Adrenal gland (tissue), 19 donors: ENCODE measurements at places on chromosomes 5 and 9. TPM values are rescaled to one million over a fixed set of nuclear protein-coding genes. Genes with fewer than 3 reads are reported as not detected.

- no peak for DNase-seq
- H3K36me3 ChIP-seq = no peaks in the 10 kb centered on the region
- no peaks in the 10 kb centered on the region for H3K4me1 ChIP-seq
Observed at GRCh38 chr5:59178071-59178470, 595.2 kb downstream of the RAB3C start.

DNA sequence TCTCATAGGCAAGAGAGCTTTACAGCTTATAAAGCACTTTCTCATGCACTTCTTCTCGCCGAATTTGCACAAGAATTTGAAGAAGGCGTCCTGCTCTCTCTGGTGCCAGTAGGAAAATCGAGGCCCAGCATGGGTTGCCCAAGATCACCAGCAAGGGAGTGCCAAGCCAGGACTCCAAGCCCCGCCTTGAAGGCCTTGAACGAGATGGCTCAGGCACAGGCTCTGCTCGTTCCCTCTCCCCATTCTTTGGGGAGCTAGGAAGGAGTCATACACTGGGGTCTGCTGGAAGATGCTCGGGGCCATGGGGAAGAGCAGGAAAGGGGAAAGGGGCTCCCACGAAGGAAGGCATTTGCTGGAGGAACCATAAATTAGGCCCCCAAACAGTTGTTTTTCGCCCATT, 46.7 kb downstream of the PAX5 start:
- no peaks in the 10 kb centered on the region for H3K4me1 ChIP-seq
- no peaks in the 10 kb centered on the region for H3K36me3 ChIP-seq
- peak; percentile 23 for DNase-seq
- peaks cover 47% of the 10 kb centered on the region for H3K27me3 ChIP-seq

GRCh38 chr9:82331079-82331478, 342.5 kb downstream of the SPATA31D1 start:
- H3K4me3 ChIP-seq = no peak overlapping the region
- DNase-seq = no peak
- H3K27me3 ChIP-seq = no peaks in the 10 kb centered on the region
- H3K27ac ChIP-seq = no peak overlapping the region
- H3K4me1 ChIP-seq = no peaks in the 10 kb centered on the region
- H3K36me3 ChIP-seq = no peaks in the 10 kb centered on the region

GRCh38 chr5:67451640-67452279, 255.2 kb upstream of the CD180 start:
- no peaks in the 10 kb centered on the region for H3K4me1 ChIP-seq
- no peak overlapping the region for H3K27ac ChIP-seq
- H3K4me3 ChIP-seq = no peak overlapping the region
- H3K27me3 ChIP-seq = no peaks in the 10 kb centered on the region

DNA sequence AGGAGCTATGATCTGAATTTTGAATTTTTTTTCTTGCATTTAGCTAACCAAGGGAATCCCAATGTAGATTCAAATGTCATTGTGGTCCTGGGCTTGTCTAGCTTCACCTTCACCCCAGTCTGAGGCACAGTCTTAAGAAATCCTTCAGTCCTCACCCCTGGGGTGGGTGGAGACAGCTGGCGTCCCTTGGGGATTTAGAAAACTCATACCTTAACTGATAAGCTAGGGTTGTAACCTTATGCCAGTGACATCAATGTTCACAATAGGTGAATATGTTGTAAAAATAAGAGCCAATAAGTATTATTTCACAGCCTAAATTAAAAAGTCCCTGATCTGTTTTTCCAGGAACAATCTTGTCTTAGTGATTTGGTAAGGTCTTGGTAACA, 4.6 kb downstream of the ISOC1 start:
- DNase-seq = no peak
- H3K36me3 ChIP-seq = no peaks in the 10 kb centered on the region
- H3K27ac ChIP-seq = no peak overlapping the region
- no peak overlapping the region for H3K4me3 ChIP-seq
- peaks cover 4% of the 10 kb centered on the region for H3K4me1 ChIP-seq

DNA sequence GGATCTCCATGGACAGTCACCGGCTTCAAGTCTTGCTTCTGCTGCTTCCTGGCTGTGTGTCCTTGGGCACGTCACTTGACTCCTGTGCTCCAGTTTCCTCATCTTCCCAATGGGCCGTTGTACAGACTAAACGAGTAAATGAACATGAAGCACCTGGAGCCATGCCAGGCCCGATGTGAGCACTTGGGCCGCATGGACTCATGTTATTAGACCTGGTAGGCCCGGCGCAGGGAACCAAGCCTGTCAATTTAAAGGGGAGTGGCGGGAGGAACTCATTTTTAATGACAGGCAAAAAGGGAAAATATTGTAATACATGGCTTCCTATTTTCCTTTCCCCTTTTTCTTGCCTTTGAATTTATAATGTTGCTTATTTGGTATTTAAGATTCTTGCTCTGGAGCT, 47.5 kb downstream of the TENT4A start:
- H3K27ac ChIP-seq = no peak overlapping the region
- H3K36me3 ChIP-seq = peaks cover 8% of the 10 kb centered on the region
- H3K4me1 ChIP-seq = no peaks in the 10 kb centered on the region

GRCh38 chr5:180352116-180353047, 754 bp downstream of the GFPT2 start:
- H3K4me1 ChIP-seq = peaks cover 5% of the 10 kb centered on the region
- H3K36me3 ChIP-seq = no peaks in the 10 kb centered on the region
- no peaks in the 10 kb centered on the region for H3K27me3 ChIP-seq
- H3K4me3 ChIP-seq = peak overlapping the region; percentile 32

DNA sequence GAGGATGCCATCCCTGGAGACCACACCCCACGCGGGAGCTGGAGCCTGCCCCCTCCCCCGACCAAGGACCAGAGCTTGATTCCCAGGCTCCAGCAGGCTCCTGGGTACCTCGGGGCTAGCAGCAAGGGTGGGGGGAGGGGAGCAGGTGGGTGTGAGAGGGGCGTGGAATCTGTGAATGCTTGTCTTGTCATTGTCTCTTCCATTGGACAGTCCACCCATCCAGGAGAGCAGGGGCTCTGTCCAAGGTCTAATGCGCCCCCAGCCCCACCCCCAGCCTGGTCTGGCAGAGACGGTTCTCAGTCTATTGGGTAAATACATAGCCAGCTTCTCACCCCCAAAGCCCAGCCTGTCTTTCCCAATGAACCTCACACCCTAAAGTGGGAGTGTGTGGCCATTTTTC, 22.8 kb downstream of the URM1 start:
- H3K27ac ChIP-seq = no peak overlapping the region
- no peak for DNase-seq
- H3K36me3 ChIP-seq = peaks cover 12% of the 10 kb centered on the region
- no peaks in the 10 kb centered on the region for H3K4me1 ChIP-seq
- no peaks in the 10 kb centered on the region for H3K27me3 ChIP-seq
- H3K4me3 ChIP-seq = no peak overlapping the region

DNA sequence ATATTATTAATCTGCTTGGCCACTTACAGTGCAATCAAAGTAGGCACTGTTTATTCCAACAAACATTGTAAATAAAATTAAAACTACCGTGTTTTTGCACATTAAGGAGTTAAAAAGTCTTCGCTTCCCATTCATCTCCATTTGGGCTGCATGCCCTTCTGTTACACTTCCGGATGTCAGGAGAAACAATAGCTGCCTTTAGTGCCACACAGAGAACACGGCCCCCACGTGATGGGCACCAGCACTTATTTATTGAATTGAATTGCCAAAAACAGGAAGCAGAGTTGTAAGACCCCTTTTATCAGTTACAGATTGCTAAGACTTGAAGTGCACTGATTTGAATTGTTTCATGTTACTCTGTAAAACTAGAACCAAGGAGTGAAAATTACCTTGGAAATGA, 80.4 kb downstream of the LHFPL2 start:
- H3K4me1 ChIP-seq = peaks cover 61% of the 10 kb centered on the region
- no peaks in the 10 kb centered on the region for H3K36me3 ChIP-seq
- H3K27ac ChIP-seq = peak overlapping the region; percentile 9
- H3K4me3 ChIP-seq = no peak overlapping the region

GRCh38 chr9:4182831-4183230, 117.0 kb downstream of the GLIS3 start:
- H3K4me1 ChIP-seq = no peaks in the 10 kb centered on the region
- no peaks in the 10 kb centered on the region for H3K36me3 ChIP-seq
- H3K4me3 ChIP-seq = no peak overlapping the region
- no peaks in the 10 kb centered on the region for H3K27me3 ChIP-seq

GRCh38 chr5:80248378-80248777, 7.5 kb downstream of the SERINC5 start:
- H3K4me3 ChIP-seq = no peak overlapping the region
- peaks cover 18% of the 10 kb centered on the region for H3K4me1 ChIP-seq
- DNase-seq = no peak
- H3K27me3 ChIP-seq = no peaks in the 10 kb centered on the region
- no peaks in the 10 kb centered on the region for H3K36me3 ChIP-seq

- DNase-seq = peak; percentile 59
- no peak overlapping the region for H3K4me3 ChIP-seq
- H3K36me3 ChIP-seq = no peaks in the 10 kb centered on the region
- peaks cover 46% of the 10 kb centered on the region for H3K4me1 ChIP-seq
- H3K27ac ChIP-seq = no peak overlapping the region
Observed at GRCh38 chr9:4987961-4988421, 2.9 kb downstream of the JAK2 start.

- no peaks in the 10 kb centered on the region for H3K36me3 ChIP-seq
- no peak for DNase-seq
- no peak overlapping the region for H3K27ac ChIP-seq
- peaks cover 11% of the 10 kb centered on the region for H3K4me1 ChIP-seq
Observed at GRCh38 chr5:139694556-139695177, 46.5 kb downstream of the CXXC5 start.

GRCh38 chr9:101628173-101628572, 33.4 kb upstream of the PPP3R2 start:
- H3K27ac ChIP-seq = no peak overlapping the region
- no peak for DNase-seq
- no peaks in the 10 kb centered on the region for H3K4me1 ChIP-seq
- no peak overlapping the region for H3K4me3 ChIP-seq
- H3K27me3 ChIP-seq = no peaks in the 10 kb centered on the region

DNA sequence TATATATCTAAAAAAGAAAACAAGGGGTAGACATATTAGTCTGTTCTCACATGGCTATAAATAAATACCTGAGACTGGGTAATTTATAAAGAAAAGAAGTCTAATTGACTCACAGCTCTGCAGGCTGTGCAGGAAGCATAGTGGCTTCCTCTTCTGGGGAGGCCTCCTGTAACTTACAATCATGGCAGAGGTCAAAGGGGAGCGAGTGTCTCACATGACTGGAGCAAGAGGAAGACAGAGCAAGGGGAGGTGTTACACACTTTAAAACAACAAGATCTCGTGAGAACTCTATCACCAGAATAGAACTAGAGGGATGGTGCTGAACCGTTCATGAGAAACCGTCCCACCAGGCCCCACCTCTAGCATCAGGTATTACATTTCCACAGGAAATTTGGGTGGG, 616.8 kb downstream of the TLE4 start:
- H3K4me3 ChIP-seq = no peak overlapping the region
- no peak for DNase-seq
- no peaks in the 10 kb centered on the region for H3K27me3 ChIP-seq
- H3K27ac ChIP-seq = no peak overlapping the region
- no peaks in the 10 kb centered on the region for H3K36me3 ChIP-seq
- H3K4me1 ChIP-seq = no peaks in the 10 kb centered on the region

DNA sequence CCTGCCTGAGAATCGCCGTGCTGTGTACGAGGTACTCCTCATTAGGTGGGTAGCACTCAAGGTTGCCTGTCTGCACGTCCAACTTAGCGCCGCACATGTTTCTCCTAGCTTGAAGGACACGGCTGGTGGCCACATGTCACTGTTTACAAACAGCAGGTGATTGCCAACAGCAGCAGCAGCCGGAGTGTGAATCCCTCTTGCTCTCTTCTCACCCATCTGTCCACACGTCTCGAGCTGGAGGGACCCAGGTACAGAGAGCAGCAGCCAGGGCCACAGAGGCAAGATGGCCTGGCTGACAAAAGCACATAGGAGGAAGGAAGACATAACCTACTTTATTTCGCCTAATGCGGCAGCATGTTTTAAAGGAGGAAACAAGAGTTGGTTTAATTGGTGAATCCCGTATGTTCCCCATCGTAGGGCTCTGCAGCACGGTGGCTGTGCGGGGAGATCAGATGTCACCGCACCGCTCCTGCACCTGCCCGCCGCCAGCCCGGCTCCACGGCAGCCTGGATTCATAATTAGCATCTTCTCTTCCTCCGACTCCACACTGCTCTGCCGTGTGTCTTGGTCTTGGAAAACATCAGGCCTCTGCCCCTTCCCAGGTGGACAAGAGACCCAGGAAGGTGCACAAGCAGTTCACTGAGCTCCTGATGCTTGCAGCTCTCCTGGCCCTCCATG, 201.6 kb upstream of the IRX1 start:
- H3K27me3 ChIP-seq = no peaks in the 10 kb centered on the region
- no peaks in the 10 kb centered on the region for H3K4me1 ChIP-seq
- no peak for DNase-seq
- no peak overlapping the region for H3K4me3 ChIP-seq
- no peaks in the 10 kb centered on the region for H3K36me3 ChIP-seq
- no peak overlapping the region for H3K27ac ChIP-seq

DNA sequence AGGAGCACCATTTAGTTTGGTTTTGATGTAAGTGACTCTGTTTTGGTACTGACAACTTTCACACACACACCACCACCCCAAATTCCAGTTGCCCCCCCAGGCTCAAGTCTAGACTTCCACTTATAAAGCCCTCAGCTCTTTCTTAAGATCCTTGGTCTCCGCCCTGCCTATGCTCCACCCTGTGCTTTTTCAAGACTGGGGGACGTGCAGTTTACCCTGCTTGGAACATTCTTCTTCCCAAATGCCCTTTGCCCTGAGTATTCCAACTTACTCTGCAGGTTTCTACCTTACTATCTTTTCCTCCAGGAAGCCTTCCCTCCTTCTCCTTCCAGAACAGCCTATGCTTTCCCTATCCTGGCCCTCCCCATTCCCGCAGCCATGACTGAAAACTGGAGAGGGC, 1.5 kb upstream of the TRIM14 start:
- H3K27me3 ChIP-seq = no peaks in the 10 kb centered on the region
- peak overlapping the region; percentile 78 for H3K27ac ChIP-seq
- no peak for DNase-seq
- H3K4me3 ChIP-seq = no peak overlapping the region
- H3K4me1 ChIP-seq = peaks cover 6% of the 10 kb centered on the region

DNA sequence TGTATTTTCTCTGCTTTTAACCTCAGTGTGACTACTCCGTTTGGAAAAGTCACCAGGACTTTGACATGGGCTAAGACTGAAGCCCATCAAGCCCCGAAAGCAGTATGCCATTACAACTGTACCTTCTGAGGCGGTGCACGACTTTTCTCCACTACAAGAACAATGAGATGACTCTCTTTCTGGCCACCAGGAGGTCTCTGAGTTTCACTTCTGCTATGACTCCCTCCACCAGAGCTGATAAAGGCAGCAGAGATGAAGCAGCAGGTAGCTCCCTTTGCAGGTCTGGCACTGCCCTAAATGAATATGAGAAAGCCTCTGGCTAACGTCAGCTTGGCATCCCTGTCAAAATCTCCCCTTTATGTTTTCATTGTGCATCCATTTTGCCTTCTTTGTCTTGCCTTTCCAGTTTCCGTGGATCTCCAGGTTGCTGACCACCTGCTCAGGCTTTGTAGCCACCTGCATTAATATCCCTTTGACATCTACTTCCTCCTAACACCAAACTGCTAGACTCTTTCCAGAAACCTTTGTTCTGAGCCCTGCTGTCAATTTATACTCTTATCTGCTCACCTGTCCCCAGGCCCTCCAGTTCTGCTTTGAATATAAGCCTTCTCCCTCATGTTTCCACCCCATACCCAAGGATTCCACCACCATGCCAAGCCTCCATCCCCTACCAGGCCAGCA, 221.7 kb downstream of the ZNF608 start:
- peaks cover 2% of the 10 kb centered on the region for H3K4me1 ChIP-seq
- no peak overlapping the region for H3K27ac ChIP-seq
- no peak for DNase-seq
- no peaks in the 10 kb centered on the region for H3K36me3 ChIP-seq
- no peaks in the 10 kb centered on the region for H3K27me3 ChIP-seq

Gene CEL
- total RNA-seq = 0.48 TPM

Gene CMBL
- total RNA-seq = 29.2 TPM

Gene ATP10B
- 0.35 TPM for total RNA-seq

Gene C5
- total RNA-seq = 2.9 TPM

Gene CSNK1A1
- total RNA-seq = 190 TPM

Gene AQP7
- 2.9 TPM for total RNA-seq
